Fibroblast of skin of right biceps (primary cell): ENCODE measurements at places on chromosomes 3 and 15.

- no peak for DNase-seq
Measured at GRCh38 chr3:189372243-189372642, 200.5 kb downstream of the TPRG1 start.

DNA sequence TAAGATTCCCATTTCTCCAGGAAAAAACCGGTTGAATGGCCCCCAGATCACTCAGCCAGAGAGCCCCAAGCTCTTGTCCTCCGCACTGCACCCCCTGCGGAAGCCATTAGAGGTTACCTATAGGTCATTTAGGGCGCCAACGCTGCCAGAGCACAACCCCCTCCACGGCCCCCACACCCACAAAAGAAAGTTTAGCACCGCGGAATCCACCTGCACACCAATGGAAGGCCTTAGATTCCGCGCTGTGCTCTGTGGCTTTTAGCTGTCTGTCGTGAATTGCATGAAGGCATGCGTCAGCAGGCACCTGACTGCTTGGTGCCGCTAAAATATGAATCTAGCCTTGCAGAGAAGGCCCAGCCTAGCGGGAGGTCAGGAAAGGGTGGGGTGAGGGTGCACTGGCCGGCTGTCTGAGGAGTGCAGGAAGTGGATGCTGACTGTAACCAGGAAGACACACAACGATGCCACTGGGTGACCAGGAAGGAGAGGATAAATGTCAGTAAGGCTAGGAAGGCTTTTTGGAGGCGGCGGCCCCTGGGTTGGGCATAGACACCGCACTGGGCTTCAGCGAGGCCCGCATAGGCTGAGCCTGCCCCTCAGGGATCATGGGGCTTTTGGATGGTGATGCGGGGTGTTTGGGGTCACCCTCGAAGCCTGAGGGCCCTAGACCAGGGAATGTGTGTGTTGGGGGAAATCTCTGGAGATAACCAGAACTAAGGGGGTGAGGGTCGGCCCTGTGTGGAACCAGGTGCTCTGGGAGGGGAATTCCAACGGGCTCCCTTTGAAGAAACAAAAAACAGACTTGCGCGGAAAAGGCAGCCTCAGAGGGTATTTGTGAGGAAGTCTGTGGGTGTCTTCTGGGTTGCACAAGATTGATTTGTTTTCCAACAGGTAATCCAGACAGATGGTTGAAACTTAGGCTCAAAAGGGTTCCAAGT lies 976 bp upstream of the NUP210 start:
- DNase-seq, result no peak

DNA sequence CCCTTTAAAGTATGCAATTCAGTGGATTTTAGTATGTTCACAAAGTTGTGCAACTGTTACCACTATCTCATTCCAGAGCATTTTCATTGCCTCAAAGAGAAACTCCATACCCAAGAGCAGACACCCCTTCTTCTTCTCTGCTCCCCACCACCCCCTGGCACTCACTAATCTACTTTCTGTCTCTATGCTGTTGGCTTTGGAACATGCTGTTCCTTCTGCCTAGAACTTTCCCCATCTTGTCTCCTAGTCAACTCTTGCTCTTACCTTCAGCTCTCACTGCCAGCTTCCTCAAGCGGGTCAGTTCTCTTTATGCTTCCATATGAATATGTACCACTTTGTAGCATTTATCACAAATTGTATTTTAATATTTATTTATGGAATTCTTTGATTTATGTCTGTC lies 50.1 kb downstream of the TYRO3 start:
- no peak for DNase-seq

GRCh38 chr3:53730576-53730975 lies 115.6 kb downstream of the CHDH start:
- peak; percentile 40 for DNase-seq

DNA sequence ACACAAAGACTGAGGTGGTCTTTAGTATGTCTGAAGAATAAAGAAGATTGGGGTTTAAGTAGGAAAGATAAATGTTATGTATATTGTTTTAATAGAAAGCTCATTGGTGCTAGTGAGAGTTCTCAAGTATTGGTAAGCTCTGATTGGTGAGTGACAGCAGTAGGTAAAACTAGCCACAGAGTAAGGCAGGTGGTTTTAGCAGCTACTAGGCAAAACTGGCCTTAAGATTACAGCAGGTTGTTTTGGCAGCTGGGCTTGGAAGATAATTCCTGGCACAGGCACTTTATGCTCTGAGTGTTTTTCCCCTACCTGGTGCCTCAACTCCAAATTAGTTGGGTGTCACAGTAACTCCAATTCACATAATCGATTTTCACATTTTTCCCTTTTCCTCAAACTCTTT lies 66.3 kb downstream of the STAG1 start:
- DNase-seq, result no peak

DNA sequence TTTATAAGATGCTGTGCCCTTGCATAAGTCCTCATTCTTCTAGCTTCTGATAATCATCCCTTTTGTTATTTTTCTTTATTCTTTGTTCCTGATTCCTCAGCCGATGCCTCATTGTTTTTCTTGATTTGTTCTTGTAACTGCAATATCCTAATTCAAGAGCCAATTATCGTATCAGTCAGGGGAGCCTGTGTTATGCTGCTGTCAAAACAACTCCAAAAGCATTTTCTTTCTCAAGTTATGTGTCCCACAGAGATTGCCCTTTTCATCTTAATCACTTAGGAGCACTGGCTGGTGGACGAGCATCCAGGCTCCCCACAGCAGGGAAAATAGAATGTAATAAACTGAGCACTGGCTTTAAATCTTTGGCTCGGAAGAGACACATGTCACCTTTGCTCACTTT lies 207.3 kb downstream of the CHL1 start:
- no peak for DNase-seq
